ENCODE measurements at places on chromosomes 12 and 14. TPM values are rescaled to one million over a fixed set of nuclear protein-coding genes. Genes with fewer than 3 reads are reported as not detected.

Gene ACRBP
- total RNA-seq: 0.20 TPM

- no peak for DNase-seq
Observed at GRCh38 chr12:31950088-31950487, 9.1 kb upstream of the RESF1 start.

Gene KLRC1
- not detected for total RNA-seq

Gene MYO1H
- not detected for total RNA-seq

GRCh38 chr12:65612440-65612839 is 211.8 kb upstream of the HMGA2 start:
- peak; percentile 40 for DNase-seq

- no peak for DNase-seq
Observed at GRCh38 chr12:53677800-53678148, 1.9 kb upstream of the ATP5MC2 start.

Gene INTS13
- total RNA-seq: 17.7 TPM

GRCh38 chr12:40192704-40193255 is 32.0 kb upstream of the LRRK2 start:
- no peak for DNase-seq

GRCh38 chr14:35016568-35016967 is 29.5 kb upstream of the FAM177A1 start:
- no peak for DNase-seq

Gene LALBA
- not detected for total RNA-seq

DNA sequence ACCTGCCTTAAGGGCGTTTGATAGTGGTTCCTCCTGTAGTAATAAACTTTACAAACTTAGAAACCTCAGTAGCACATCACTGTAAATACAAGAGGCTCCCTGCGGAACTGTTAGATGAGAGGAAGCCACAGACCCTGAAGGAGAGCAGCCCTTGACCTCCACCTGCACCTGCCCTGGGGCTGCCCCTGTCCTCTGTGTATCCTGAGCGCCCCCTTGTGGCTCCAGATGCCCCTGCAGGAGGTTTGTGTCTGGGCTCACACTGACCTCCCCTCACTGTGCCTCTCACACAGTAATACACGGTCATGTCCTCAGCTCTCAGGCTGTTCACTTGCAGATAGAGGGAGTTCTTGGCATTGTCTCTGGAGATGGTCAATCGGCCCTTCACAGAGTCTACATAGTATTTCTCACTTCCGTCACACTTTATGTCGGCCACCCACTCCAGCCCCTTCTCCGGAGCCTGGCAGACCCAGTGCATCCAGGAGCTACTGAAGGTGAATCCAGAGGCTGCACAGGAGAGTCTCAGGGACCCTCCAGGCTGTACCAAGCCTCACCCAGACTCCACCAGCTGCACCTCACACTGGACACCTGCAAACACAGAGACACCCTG is 1059.8 kb downstream of the TMEM121 start:
- DNase-seq: no peak

All from lung microvascular endothelial cell (primary cell).